ENCODE measurements at places on chromosomes 6 and 20. TPM values are rescaled to one million over a fixed set of nuclear protein-coding genes. Genes with fewer than 3 reads are reported as not detected.

The CABLES2 gene
- 4.8 TPM for polyA plus RNA-seq

The DAAM2 gene
- 0.23 TPM for polyA plus RNA-seq

The BPIFA1 gene
- polyA plus RNA-seq, result not detected

The CDH22 gene
- not detected for polyA plus RNA-seq

The KCNQ2 gene
- 3.9 TPM for polyA plus RNA-seq

The ESR1 gene
- polyA plus RNA-seq, result not detected

The RGS17 gene
- 1.3 TPM for polyA plus RNA-seq

The GSTA2 gene
- polyA plus RNA-seq, result not detected

The BTNL2 gene
- polyA plus RNA-seq, result not detected

The PIGT gene
- 149 TPM for polyA plus RNA-seq

The HFE gene
- not detected for polyA plus RNA-seq
